Kidney tubule cell (primary cell): ENCODE measurements at places on chromosomes 5 and 9.

- DNase-seq = no peak
Measured at GRCh38 chr9:115462623-115463022, 344.7 kb upstream of the TNC start.

GRCh38 chr5:76849419-76850291 lies at the start of gene S100Z:
Gene S100Z, plus strand, starts transcription at chr5:76850014. Its CDS starts 25,346 bp downstream, at chr5:76875360.
- DNase-seq = no peak

DNA sequence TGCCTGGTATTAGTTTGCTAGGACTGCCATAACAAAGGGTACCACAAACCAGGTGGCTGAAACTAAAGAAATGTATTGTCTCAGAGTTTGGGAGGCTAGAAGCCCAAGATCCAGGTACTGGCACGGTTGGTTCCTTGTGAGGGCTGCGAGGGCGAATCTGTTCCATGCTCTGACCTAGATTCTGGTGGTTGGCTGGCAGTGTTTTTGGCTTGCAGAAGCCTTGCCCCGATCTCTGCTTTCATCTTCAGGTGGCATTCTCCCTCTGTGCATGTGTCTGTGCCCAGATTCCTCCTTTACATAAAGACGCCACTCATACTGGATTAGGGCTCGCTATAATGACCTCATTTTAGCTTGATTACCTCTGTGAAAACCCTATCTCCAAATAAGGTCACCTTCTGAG lies 36.7 kb downstream of the RAI14 start:
- DNase-seq = no peak

DNA sequence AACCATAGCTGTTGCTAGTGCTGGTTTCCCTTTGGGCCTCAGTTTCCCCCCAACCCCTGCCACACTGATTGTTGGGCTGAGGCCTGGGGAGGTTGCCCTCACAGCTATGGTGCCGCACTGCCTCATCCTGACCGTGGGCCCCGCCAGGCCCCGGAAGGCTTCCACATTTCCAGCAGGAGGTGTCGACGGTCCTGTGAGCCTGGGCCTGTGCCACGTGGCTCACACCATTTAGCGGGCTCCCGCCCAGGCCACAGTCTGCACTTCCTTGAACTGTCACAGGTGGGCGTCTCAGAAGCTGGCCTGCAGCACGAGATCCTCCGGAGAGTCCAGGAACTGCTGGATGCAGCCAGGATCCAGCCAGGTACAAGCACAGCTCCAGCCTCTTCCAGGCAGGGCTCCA lies 45.7 kb downstream of the LRSAM1 start:
- no peak for DNase-seq

GRCh38 chr9:73200694-73201452 lies 49.2 kb downstream of the ANXA1 start:
- DNase-seq = peak; percentile 50

- peak; percentile 40 for DNase-seq
Measured at GRCh38 chr5:95862671-95863382, 40.3 kb upstream of the GLRX start.

DNA sequence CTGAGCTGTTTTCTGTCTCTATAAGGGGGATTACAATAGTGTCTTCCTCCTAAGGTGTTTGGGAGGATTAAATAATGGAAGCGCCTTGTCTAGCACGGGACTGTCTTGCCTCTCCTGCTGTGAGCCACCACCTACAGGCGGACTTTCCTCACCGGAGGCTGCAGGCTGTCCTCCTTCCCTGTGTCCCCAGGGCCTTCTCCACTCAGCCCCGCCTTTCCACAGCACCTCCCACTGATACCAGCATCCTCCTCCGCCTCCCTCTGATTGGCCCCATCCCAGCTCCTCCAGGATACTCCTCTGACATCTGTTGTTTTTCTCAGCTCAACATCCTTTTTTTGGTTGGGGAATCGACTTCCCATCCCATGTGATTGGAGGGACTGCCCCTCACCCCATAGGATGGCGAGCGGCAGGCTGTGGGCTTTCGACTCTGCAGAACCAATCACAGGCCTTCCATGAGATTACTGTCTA lies 851 bp upstream of the ZDHHC12 start:
- peak; percentile 79 for DNase-seq

DNA sequence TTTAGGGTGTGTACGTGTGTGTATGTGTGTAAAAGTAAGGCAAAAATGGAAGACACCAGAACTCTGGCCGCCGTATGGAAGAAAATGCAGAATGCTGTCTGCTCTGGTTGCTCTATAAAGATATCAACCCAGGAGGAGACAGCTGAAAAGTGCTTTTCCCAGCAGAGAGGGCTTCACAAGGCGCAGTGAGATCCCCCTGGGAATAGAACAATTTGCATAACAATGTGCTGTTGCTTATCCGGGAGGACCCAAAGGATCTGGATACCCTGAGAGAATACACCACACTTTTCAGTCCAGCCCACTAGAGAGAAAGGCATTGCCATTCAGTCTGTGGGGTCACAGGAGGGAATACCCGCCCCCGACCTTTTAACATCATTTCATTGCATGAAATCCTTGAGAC lies 230.6 kb downstream of the EBF1 start:
- DNase-seq = no peak

DNA sequence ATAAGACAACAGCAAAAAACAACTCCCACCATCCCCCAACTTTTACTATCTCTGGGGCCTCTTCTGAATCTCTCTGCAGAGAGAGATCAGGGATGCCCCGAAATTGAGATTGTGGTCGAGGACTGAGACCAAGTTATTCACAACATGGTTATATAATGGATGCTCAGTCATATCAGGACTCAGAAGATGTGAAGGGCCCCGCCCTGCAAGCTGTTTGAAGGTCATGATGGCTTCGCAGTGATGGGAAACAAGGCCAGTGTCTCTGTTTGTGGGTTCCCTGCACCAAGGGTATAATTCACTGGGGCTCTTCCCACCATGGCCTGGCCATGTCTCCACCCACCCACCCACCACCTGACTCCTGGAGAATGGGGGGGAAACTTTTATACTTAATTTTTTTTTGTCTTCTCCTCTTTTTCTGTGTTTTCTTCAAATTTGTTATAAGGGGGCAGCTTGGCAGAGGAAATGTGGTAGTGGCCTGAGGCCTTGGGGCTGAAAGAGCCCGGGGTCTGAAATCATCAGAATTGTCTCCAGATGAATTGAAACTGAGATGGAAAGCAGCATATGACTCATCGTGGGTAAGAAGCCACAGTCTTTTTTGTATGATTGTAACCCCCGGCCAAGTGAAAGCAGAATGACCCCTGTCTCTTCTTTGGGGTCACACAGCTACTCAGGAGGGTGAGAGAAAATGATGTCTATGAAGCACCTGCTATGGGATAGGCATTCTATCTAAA lies 15.0 kb upstream of the TEX48 start:
- peak; percentile 58 for DNase-seq

GRCh38 chr5:134143944-134144941 lies 29.8 kb downstream of the TCF7 start:
- no peak for DNase-seq

DNA sequence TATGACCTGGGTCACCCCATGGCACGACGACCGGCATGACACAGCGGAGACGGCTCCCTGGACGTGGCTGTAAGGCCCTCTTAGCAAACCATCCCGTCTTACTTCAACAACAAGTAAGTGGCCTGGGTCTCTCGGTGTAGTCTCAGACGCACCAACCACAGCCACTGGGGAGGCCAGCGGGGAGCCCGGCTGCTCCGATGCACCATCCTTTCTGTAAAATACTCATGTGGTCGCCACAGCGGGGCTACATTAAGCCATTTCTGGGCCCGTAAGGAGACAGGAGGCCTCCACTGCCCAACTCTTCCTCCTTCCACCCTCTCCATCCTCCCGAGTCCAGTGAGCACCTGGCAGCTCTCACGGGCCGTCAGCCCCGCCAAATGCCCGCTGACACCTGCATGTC lies 4.7 kb downstream of the QSOX2 start:
- DNase-seq = no peak

DNA sequence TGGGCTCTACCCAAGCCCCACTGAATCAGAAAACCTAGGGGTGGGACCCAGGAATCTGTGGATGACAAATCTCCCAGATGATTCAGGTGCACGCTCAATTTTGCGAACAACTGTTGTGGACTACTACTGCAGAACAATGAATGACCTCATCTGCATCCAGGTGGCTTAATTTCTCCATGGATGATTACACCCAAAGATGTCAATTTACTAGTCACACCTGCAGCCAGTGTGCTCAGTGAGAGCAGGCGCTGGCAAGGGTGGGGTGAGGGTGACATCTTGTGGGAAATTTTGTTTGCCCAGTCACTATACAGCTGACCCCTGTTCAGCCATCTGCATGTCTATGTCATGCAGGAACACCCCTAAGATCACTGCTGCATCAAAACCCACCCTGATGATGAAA lies 118.2 kb downstream of the ENTREP1 start:
- DNase-seq = peak; percentile 95

GRCh38 chr9:120928483-120929228 lies 2.1 kb upstream of the TRAF1 start:
- peak; percentile 71 for DNase-seq

DNA sequence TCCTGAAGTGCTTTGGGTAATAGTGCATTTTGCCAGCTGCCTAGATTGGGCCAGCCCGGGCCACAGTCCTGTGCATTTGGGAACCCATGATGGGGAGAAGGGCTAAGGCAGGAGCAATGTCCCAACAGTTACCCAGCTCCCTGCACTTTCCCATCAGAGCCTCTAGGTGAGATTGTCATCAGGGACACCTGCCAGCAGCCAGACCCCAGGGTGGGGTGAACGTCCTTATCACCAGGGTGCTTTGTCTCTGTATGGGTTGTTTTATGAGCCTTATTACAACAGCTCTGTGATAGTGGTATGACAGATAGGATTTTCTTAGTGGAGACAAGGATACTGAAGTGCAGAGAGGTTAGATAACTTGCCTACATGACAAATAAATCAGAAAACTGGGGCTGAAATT lies 365.7 kb downstream of the OSTF1 start:
- no peak for DNase-seq

DNA sequence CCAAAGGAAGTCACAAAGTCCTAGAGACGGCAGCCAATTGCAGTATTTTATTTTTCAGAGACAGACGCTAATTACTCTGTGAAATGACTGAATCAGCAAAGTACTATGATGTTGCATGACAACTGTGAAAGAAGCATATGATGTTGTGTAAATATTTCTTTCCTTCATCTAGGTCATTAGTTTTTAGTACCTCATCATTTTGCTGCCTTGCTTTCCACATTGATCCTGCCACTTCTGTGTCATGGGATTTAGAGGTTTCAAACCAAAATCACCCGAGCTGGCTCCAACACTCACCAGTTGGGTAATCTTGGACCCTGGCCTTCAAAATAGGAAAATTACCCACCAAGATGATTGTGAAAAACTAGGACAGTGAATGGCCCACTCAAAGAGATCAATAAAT lies 585.2 kb downstream of the ACTL7B start:
- no peak for DNase-seq
